ENCODE measurements at places on chromosomes 12 and 14. TPM values are rescaled to one million over a fixed set of nuclear protein-coding genes. Genes with fewer than 3 reads are reported as not detected.

DNA sequence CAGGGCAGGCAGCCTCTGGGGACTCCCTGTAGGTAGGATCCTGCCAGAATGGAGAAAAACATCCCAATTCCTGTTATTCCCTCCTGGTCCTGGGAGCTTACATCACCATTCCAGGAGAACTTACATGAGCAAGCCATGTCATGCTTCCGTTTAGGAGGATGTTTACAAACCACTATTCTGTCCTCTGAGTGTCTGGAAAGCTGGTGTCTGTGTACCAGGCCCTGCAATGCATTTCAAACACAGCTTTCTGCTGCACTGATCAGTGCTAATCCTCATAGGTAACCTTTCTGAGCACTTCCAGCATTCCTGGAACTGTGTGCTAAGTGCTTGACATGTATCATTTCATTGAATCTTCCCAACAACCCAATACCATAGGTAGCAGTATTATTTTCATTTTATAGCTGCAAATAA, 19.8 kb upstream of the MAP1LC3B2 start:
- DNase-seq, result no peak
- no peak overlapping the region for H3K4me3 ChIP-seq
- H3K36me3 ChIP-seq, result no peaks in the 10 kb centered on the region
- H3K27me3 ChIP-seq, result no peaks in the 10 kb centered on the region
- H3K4me1 ChIP-seq, result peaks cover 8% of the 10 kb centered on the region

DNA sequence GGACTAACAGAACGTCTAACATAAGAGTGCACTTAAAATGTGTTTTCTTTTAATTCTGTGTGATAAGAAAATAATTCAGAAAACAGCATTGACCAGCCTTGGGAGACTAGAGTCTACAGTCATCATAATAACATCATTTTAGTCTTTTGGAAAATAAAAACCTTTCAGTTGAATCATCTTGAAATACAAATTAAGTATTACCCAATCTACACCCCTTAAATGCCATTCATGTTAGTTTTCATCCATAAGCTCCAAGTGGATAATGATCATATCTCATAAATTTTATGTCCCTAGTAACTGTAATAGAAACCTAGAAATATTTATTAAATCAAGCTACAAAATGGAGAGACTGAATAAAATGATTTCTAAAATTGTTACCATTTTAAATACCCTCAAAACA, 32.4 kb downstream of the EPS8 start:
- H3K4me1 ChIP-seq, result peaks cover 9% of the 10 kb centered on the region
- no peak overlapping the region for H3K4me3 ChIP-seq
- H3K27ac ChIP-seq, result no peak overlapping the region
- no peaks in the 10 kb centered on the region for H3K36me3 ChIP-seq
- DNase-seq, result no peak
- H3K27me3 ChIP-seq, result no peaks in the 10 kb centered on the region

The ETFBKMT gene
- total RNA-seq, result 6.2 TPM

DNA sequence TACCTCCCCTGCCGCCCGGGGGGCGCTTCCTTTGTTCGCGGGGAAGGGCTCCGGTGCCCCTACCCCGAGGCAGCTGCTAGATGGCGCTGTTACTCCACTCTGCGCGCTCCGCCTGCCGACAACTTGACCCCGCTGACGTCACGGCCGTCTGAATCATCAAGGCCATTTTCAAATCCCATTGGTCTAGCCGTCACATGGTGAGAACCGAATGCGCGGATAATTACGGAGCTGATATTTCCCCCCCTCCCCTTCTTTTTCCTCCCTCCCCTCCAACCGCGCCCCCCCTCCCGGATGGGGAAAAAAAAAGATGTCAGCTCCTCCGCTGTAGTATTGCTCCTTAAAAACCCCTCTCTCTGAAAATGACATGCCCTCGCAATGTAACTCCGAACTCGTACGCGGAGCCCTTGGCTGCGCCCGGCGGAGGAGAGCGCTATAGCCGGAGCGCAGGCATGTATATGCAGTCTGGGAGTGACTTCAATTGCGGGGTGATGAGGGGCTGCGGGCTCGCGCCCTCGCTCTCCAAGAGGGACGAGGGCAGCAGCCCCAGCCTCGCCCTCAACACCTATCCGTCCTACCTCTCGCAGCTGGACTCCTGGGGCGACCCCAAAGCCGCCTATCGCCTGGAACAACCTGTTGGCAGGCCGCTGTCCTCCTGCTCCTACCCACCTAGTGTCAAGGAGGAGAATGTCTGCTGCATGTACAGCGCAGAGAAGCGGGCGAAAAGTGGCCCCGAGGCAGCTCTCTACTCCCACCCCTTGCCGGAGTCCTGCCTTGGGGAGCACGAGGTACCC, at the start of gene HOXC10:
TSS of gene HOXC10 (plus strand) at position 246 of the 791 bp plus-strand sequence. CDS start at position 360, 114 bp downstream.
- peaks cover 4% of the 10 kb centered on the region for H3K4me1 ChIP-seq
- DNase-seq, result peak; percentile 94
- no peak within 1 kb of the TSS for H3K27ac ChIP-seq
- H3K36me3 ChIP-seq, result no peaks in the 10 kb centered on the region
- H3K27me3 ChIP-seq, result peaks cover 2% of the 10 kb centered on the region

The RNASE1 gene
- 140 TPM for total RNA-seq

- no peak overlapping the region for H3K4me3 ChIP-seq
- H3K27me3 ChIP-seq, result no peaks in the 10 kb centered on the region
- no peak overlapping the region for H3K27ac ChIP-seq
Measured at GRCh38 chr12:121366063-121366459, 13.8 kb upstream of the ANAPC5 start.

The TRPV4 gene
- total RNA-seq, result 0.45 TPM

DNA sequence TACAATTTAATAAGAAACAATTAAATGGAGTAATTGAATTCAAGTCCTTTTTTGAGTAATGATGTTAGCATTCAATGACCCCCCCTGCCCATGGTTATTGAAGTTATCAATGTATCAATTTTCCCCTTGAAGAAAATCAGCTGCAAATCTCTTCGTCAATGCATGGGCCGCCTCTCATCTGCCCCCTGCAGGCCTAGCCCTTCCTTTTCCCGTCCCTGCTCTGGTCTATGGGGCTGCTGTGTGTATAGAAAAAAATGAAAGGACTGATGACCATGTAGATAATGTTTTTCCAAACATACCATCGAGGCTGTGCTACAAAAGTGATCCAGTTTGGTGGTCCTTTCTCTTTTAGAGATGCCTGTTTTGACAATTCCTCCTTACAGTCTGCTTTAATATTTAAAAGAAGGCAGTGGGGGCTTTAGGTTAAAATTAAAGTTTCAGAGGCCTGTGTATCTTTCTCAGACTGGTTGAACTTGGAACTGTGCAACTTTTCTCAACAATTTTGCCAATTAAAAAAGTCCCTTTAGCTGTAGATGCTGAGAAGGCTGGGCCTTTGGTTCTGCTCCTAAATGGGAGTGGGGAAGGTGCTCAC, 98.4 kb downstream of the APAF1 start:
- no peak overlapping the region for H3K27ac ChIP-seq
- no peaks in the 10 kb centered on the region for H3K27me3 ChIP-seq
- no peaks in the 10 kb centered on the region for H3K36me3 ChIP-seq
- DNase-seq, result no peak
